Naive thymus-derived CD4-positive, alpha-beta T cell (primary cell): ENCODE measurements at places on chromosomes 2 and 18. TPM values are rescaled to one million over a fixed set of nuclear protein-coding genes. Genes with fewer than 3 reads are reported as not detected.

Gene LBH
- 140 and 146 TPM in 2 replicates for total RNA-seq

Gene PRSS56
- not detected for total RNA-seq

Gene CHST10
- 2.7 TPM for total RNA-seq

Gene ELOA2
- total RNA-seq: not detected

Gene FAM237A
- not detected in 2 replicates for total RNA-seq

Gene RPRM
- 0.24 TPM for total RNA-seq

Gene EVX2
- not detected for total RNA-seq

Gene VSNL1
- total RNA-seq: not detected in 2 replicates

Gene KIAA2012
- not detected for total RNA-seq

Gene CNGA3
- not detected for total RNA-seq

Gene SMAD4
- 164 TPM for total RNA-seq

Gene ICOS
- 48.4 TPM for total RNA-seq

Gene SUCLG1
- 63.6 and 65.8 TPM in 2 replicates for total RNA-seq

Gene SCYGR8
- not detected for total RNA-seq
